Neural crest cell (in vitro differentiated cells): ENCODE measurements at places on chromosomes 5 and 9. TPM values are rescaled to one million over a fixed set of nuclear protein-coding genes. Genes with fewer than 3 reads are reported as not detected.

GRCh38 chr9:95074632-95075031 lies 242.9 kb downstream of the FANCC start:
- no peak overlapping the region for H3K27ac ChIP-seq
- no peak overlapping the region for H3K4me3 ChIP-seq
- H3K36me3 ChIP-seq = no peaks in the 10 kb centered on the region
- peaks cover 51% of the 10 kb centered on the region for H3K4me1 ChIP-seq

DNA sequence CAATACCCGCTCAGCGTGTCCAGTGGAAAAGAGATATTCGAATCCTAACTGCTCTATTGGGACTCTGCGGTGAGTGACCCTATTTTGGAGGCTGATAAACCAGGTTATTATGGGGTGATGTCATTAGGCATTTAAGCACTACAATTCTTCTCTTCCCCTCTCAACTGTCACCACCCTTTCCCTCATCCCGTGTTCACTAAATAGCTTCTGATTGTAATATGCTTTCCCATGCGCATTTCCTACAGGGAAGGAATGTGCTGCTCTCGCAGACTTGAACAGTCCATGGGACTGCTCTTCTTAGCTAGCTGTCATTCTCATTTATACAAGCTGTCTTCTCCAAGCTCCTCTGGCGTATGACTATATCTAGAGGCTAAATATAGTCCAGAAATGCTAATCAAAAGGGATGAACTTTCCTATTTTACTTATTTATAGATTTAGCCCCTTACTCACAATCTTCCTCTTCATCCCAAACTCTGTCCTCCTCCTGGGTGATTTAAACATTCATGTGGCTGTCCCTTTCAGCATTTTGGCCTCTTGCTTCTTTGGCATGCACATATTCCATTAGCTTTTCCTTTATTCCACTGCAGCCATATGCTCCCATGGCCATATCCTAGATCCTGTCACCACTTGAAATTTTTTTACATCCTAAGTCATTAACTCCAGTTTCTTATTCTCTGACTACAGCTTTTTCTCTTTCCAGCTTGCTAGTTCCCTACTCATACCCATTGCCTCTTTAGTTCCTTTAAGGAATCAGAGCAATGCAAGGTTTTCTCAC lies 39.6 kb upstream of the CSNK1G3 start:
- no peak overlapping the region for H3K27ac ChIP-seq
- no peak for DNase-seq
- no peaks in the 10 kb centered on the region for H3K4me1 ChIP-seq
- H3K4me3 ChIP-seq = no peak overlapping the region

DNA sequence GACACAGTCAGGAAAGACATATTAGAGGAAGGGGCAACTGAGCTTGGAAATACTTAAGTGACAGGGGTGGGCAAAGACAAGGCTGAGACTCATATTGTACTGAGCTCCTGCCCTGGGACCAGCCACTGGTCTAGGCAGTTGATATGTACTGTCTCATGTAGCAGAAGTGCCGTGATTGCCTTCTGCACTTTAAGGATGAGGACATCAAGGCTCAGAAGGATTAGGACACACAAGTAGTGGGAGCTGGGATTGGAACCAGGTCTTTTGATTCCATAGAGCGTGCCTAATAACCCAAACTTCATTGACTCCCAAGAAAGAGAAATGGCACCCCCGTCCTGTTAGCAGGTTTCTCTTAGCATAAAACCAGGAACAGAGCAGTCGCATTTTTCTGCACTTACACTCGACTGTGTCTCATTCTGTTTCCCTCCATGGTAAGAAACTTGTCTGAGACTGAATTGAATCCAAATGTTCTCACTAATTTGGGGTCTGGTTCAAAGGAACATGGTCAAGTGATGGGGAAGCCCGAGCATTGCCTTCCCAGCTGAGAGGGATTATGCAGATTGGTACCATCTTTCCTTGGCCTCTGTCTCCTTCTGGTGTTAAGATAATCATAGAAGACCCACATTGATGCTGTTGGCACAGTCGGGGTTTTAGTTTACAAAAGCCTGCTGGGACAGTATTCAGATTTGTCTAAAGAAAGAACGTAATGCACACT lies 70.4 kb downstream of the ANGPTL2 start:
- no peaks in the 10 kb centered on the region for H3K27me3 ChIP-seq
- no peaks in the 10 kb centered on the region for H3K36me3 ChIP-seq
- no peak overlapping the region for H3K27ac ChIP-seq

The SPAAR gene
- total RNA-seq = not detected in 2 replicates

- no peaks in the 10 kb centered on the region for H3K27me3 ChIP-seq
- no peak overlapping the region for H3K27ac ChIP-seq
- H3K36me3 ChIP-seq = no peaks in the 10 kb centered on the region
- H3K4me3 ChIP-seq = no peak overlapping the region
- H3K4me1 ChIP-seq = no peaks in the 10 kb centered on the region
Measured at GRCh38 chr5:12419075-12419474, 514.8 kb upstream of the CTNND2 start.

- H3K27me3 ChIP-seq = no peaks in the 10 kb centered on the region
Measured at GRCh38 chr5:120098902-120099535, 365.1 kb upstream of the PRR16 start.

GRCh38 chr5:165209101-165209727 lies 1703.8 kb downstream of the MAT2B start:
- H3K27me3 ChIP-seq = no peaks in the 10 kb centered on the region
- no peak for DNase-seq
- no peak overlapping the region for H3K27ac ChIP-seq
- H3K4me3 ChIP-seq = no peak overlapping the region
- H3K4me1 ChIP-seq = peaks cover 15% of the 10 kb centered on the region

- H3K36me3 ChIP-seq = peaks cover 12% of the 10 kb centered on the region
- H3K4me1 ChIP-seq = peaks cover 5% of the 10 kb centered on the region
- H3K27ac ChIP-seq = no peak overlapping the region
- H3K4me3 ChIP-seq = no peak overlapping the region
Measured at GRCh38 chr9:130222833-130223232, 42.7 kb upstream of the HMCN2 start.

The WDR38 gene
- not detected in 2 replicates for total RNA-seq

- H3K36me3 ChIP-seq = no peaks in the 10 kb centered on the region
- peaks cover 8% of the 10 kb centered on the region for H3K27me3 ChIP-seq
- H3K4me1 ChIP-seq = peaks cover 12% of the 10 kb centered on the region
- no peak overlapping the region for H3K4me3 ChIP-seq
- DNase-seq = no peak
Measured at GRCh38 chr5:154168395-154168794, 22.1 kb upstream of the GALNT10 start.

The ARHGEF28 gene
- 0.91 and 0.93 TPM in 2 replicates for total RNA-seq

DNA sequence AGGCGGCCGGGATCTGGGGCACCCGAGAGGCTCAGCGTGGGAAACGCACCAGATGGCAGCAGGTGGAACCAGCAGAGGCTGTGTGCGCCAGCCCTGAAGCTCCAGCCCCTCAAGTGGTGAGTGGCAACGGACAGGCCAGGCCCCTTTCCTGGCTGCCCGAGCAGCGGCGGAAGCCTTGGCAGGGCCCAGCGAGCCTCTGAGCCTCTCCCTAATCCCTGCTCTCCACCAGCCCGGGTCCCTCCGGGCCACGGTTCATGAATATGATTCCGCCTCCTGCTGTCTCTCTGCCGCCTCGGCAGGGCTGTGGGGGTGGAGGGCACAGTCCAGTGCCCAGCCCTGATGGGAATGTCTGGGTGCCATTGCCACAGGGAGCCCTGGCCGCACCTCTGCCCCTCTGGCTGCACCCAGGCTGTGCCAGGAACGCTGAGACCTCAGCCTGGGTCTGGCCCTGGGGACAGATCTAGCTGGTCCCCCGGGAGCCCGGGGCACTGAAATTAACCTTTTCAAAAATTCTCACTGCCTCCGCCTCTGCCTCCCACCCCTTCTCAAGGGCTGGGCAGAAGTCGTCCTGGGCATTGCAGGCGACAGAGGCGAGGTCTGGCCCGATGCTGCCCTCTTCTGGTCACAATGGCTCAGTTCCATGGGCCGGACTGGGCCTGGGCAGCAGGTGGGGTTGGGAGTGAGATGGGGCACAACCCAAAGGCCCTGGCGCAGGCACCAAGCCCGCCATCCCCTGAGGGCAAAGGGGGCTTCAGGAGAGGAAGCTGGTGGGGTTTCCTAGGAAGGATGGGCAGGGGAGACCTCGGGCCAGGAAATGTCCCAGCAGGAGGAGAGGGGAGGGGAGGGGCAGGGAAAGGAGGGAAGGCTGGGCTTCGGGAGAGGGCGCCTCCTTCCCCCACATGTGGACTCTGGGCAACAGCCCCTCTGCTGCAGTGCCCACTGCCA lies 20.3 kb downstream of the CCDC187 start:
- no peak overlapping the region for H3K4me3 ChIP-seq
- H3K27ac ChIP-seq = no peak overlapping the region
- H3K4me1 ChIP-seq = no peaks in the 10 kb centered on the region
- H3K27me3 ChIP-seq = peaks cover 8% of the 10 kb centered on the region

The SIT1 gene
- total RNA-seq = 0.33 TPM in 1 of 2 replicates, not detected in the other
